ENCODE measurements at places on chromosomes 1 and 21. TPM values are rescaled to one million over a fixed set of nuclear protein-coding genes. Genes with fewer than 3 reads are reported as not detected.

GRCh38 chr1:60762176-60762575 lies 320.2 kb upstream of the NFIA start:
- no peaks in the 10 kb centered on the region for H3K4me1 ChIP-seq
- H3K4me3 ChIP-seq = no peak overlapping the region
- no peak for DNase-seq
- H3K27me3 ChIP-seq = no peaks in the 10 kb centered on the region

DNA sequence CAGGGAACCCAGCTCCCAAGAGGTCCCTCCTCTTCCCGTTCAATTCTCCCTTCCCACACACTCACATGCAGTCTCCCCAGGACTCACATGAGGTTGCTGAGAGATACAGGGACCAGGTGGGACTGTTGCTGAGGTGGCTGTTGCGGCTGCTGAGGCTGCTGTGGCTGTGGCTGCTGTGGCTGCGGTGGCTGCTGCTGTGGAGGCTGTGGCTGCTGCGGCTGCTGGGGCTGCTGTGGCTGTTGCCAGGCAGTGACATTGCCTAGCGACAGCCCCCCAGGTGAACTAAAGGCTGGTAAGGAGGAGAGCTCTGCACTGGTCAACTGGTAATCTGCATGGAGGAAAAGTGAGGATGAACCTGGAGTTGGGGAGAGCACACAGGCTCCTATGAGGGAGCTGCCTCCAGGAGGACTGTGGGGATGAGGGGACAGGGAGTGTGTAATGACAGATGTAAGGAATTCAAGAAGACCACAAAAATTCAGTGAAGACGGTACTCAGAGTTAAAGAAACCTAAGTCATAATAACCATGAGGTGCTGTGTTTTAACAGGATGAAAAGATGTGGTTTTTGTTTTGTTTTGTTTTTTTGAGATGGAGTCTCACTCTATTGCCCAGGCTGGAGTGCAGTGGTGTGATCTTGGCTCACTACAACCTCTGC lies 31.8 kb downstream of the MEF2D start:
- peaks cover 3% of the 10 kb centered on the region for H3K4me1 ChIP-seq
- no peak for DNase-seq
- no peak overlapping the region for H3K4me3 ChIP-seq
- no peaks in the 10 kb centered on the region for H3K27me3 ChIP-seq

DNA sequence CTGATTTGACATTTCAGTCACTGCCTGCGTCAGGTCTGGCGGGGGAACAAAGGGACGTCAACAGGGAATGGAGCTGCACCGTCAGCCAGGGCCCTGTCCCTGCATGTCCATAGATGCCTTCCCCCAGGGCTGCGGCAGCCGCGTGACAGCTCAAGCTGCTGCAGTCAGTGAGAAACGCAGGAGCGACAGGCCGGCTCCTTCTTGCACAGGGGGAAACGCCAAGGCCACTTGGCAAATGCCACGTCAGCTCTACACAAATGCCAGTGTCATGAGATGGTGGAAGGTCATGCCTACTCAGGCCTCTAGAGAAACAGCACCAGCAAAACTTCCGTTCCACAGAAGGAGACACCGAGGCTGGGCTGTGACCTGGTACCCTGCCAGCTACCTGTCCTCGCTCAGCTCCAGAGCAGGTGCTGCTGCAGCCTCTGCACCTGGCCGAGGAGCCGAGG lies 37.7 kb downstream of the SYF2 start:
- H3K36me3 ChIP-seq = no peaks in the 10 kb centered on the region
- H3K27me3 ChIP-seq = peaks cover 9% of the 10 kb centered on the region
- H3K4me3 ChIP-seq = no peak overlapping the region
- H3K4me1 ChIP-seq = peaks cover 3% of the 10 kb centered on the region
- DNase-seq = no peak

GRCh38 chr1:35029761-35030160 lies 2.0 kb downstream of the ZMYM6 start:
- no peaks in the 10 kb centered on the region for H3K27me3 ChIP-seq
- peak overlapping the region; percentile 90 for H3K4me3 ChIP-seq
- DNase-seq = no peak
- H3K4me1 ChIP-seq = peaks cover 26% of the 10 kb centered on the region
- H3K36me3 ChIP-seq = peaks cover 29% of the 10 kb centered on the region

- no peak for DNase-seq
- H3K4me1 ChIP-seq = peaks cover 5% of the 10 kb centered on the region
- H3K27ac ChIP-seq = no peak overlapping the region
- no peaks in the 10 kb centered on the region for H3K36me3 ChIP-seq
- no peaks in the 10 kb centered on the region for H3K27me3 ChIP-seq
These were observed 81.6 kb upstream of the IVNS1ABP start for GRCh38 chr1:185398599-185398998.

DNA sequence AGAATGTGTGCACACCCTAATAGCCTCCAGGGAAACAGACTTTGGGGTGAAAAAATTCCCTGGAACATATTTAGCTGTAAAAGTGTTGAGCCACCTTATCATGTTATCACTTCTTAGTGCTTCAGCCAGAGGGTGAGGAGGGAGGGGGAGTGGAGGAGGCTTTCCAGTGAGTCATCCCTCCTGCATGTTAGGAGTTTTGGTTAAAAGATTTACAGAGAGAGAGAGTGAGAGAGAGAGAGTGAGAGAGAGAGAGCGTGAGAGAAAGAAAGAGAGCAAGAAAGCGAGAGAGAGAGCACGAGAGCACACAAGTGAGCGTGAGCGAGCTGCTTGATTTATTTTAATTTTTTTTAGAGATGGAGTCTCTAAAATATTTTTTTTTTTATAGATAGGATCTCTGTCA lies 13.5 kb upstream of the CACNA1E start:
- no peak overlapping the region for H3K4me3 ChIP-seq
- peaks cover 3% of the 10 kb centered on the region for H3K4me1 ChIP-seq
- no peaks in the 10 kb centered on the region for H3K36me3 ChIP-seq
- H3K27me3 ChIP-seq = peaks cover 33% of the 10 kb centered on the region
- DNase-seq = no peak
- H3K27ac ChIP-seq = no peak overlapping the region

DNA sequence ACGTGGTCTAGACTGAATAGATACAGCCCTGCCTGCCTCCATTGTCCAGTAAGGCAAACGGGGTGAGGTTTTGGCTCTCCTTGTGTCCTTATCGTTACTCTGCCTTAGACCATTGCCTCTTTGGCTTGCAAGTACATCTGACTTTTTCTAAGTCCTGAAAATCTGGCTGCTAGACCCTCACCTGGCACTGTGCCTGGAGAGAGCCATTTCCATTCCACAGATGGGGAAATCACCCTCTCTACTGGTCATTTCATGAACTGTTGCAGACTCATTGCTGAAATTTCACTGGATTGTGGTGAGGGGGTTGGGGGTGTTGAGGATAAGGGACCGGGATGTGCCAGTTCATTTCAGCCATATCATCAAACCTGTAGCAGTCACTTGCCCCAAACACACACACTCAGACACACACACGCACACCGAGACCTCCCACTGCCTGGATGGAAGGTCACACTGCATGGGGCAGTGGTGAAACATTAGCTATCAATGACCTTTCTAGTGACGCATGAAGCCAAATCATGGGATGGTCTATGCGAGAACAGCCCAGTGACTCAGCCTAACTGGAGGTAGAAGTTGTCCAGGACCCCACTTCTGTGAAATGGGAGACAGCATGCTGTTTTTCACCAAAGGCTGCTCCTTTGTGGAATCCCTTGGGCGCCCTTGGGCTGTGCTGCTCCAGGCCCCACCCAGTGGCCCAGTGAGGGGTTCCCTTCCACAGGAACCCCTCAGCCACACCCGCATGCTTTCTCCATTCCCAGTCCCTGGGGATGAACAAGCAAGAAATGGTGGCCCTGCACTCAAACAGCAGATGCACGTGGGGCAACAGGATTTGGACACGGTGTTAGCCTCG lies 34.9 kb upstream of the VASH2 start:
- no peak overlapping the region for H3K27ac ChIP-seq
- H3K4me3 ChIP-seq = no peak overlapping the region
- H3K36me3 ChIP-seq = no peaks in the 10 kb centered on the region
- no peak for DNase-seq
- H3K27me3 ChIP-seq = peaks cover 9% of the 10 kb centered on the region
- H3K4me1 ChIP-seq = no peaks in the 10 kb centered on the region

DNA sequence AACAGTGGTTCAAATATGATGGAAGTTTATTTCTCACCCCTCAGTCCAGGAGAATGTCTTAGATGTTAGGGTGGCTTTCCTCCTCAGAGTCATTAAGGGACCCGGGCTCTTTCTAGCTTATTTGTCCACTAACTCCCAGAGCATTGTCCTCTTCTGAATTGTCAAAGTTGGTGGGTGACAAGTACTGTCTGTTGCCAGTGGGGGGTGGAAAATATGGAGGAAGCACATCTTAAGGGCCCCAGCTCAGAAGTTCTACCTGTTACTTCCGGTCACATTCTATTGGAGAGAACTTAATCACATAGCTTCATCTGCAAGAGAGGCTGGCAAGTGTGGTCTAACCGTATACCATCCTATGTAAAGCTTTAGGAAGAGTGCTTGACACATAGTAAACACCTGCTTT lies 7.1 kb downstream of the CLIC4 start:
- H3K27ac ChIP-seq = no peak overlapping the region
- peaks cover 18% of the 10 kb centered on the region for H3K4me1 ChIP-seq
- H3K27me3 ChIP-seq = no peaks in the 10 kb centered on the region
- DNase-seq = no peak

DNA sequence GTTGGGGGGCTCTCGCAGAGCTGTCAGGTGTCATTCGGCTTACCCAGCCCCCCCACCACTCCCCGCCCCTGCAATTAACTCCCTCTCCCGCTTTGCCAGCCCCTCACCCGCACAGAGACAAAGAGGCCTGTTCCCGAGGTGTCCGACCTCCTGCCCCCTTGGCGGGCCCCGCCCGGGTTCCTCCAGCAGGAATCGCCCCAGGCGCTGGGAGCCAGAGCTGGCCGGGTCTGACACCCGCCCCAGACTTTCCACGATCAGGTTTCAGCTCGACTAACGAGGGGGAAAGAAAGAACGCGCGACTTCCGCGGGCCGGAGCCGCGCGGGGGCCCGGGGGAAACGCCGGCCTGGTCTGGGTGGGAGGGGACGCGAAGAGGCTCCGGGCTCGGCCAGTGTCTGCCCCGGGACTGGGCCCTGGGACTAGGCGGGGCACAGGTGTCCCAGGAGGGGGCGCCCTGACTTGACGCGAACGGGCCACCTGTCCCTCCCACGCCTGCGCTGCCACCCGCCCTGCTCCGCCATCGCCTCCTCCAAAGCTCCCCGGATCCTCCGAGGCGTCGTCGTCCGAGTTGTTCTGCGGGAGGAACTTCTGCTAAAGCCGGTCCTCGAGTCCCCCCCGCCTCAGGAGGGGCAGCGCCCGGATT lies 36.4 kb upstream of the HHAT start:
- H3K4me3 ChIP-seq = no peak overlapping the region
- no peak for DNase-seq
- H3K36me3 ChIP-seq = no peaks in the 10 kb centered on the region
- H3K27ac ChIP-seq = no peak overlapping the region
- H3K27me3 ChIP-seq = peaks cover 56% of the 10 kb centered on the region

DNA sequence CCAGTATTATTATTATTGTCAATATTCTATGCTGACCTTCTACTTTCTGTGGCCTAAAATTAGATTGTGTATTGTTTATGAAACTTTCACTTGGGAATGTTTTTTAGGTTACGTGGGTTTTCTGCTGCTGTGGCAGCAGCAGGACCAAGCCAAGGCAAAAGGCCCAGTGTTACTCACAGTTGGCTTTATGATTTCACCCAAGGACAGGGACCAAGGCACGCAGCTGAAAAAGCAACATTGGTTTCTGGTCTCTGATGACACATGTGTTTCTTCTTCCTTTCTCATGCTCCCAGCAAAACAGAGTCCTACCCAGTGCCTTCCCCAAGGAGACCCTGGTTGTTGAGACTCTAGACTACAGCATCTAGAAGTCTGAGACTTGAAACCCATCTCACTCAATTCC lies 413.7 kb downstream of the SETD4 start:
- H3K27ac ChIP-seq = no peak overlapping the region
- peaks cover 43% of the 10 kb centered on the region for H3K27me3 ChIP-seq
- H3K4me1 ChIP-seq = no peaks in the 10 kb centered on the region
- no peaks in the 10 kb centered on the region for H3K36me3 ChIP-seq
- H3K4me3 ChIP-seq = no peak overlapping the region

DNA sequence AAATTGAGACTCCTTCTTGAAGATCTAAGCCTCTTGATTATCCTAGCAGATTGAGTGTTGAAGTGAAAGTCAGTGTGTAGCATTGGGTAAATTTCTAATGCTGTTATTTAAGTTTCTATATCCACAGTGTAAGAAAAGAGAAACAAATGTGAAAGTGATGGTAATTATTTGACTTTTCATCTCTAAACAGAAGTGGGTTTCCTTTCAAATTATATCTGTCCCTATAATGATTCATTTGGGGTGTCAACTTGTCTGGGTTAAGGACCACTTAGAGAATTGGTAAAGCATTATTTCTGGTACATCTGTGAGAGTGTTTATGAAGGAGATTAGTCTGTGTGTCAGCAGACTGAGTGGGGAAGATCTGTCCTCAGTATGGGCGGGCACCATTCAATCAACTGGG lies 133.0 kb upstream of the HMCN1 start:
- no peak overlapping the region for H3K27ac ChIP-seq
- H3K4me1 ChIP-seq = peaks cover 3% of the 10 kb centered on the region
- no peak overlapping the region for H3K4me3 ChIP-seq

DNA sequence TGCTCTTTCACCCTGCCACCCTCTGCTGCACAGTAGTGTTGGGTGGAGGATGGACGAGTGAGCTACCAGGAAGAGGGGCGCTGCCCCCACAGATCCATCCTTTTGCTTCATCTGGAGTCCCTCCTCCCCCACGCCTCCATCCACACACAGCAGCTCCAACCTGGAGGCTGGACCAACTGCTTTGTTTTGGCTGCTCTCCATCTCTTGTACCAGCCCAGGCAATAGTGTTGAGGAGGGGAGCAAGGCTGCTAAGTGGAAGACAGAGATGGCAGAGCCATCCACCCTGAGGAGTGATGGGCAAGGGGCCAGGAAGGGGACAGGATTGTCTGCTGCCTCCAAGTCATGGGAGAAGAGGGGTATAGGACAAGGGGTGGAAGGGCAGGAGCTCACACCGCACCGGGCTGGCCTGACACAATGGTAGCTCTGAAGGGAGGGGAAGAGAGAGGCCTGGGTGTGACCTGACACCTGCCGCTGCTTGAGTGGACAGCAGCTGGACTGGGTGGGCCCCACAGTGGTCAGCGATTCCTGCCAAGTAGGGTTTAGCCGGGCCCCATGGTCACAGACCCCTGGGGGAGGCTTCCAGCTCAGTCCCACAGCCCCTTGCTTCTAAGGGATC lies 8.5 kb downstream of the CHRNB2 start:
- no peak for DNase-seq
- no peak overlapping the region for H3K4me3 ChIP-seq
- no peaks in the 10 kb centered on the region for H3K4me1 ChIP-seq
- H3K36me3 ChIP-seq = peaks cover 35% of the 10 kb centered on the region
- no peaks in the 10 kb centered on the region for H3K27me3 ChIP-seq

The UAP1 gene
- total RNA-seq = 50.4 TPM

The S100A4 gene
- 181 TPM for total RNA-seq

The CFAP74 gene
- total RNA-seq = not detected

The NR1I3 gene
- total RNA-seq = not detected

The OR2AK2 gene
- not detected for total RNA-seq

The GJB5 gene
- total RNA-seq = not detected

The AVPR1B gene
- not detected for total RNA-seq

The IL12RB2 gene
- 108 TPM for total RNA-seq
